AG04450 (cell line): ENCODE measurements at places on chromosomes 2 and 18.

DNA sequence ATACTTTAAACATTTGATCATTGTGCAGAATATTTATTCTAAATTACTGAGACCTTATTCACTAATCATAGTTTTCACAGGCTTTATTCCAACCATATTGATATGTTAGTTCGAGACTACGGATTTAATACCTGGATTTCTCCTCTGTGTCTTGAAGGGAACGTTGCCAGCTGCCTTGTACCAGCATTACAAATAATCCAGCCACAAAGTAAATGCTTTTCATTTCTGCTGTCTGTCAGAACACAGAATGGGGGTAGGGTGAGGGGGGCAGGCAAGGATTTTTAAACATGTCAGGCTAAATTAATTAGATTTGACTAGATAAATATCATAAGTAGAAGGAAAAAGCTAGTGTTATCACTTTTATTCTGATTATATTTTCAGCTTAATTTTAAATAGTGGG, 3.1 kb downstream of the GCG start:
- no peak for DNase-seq

GRCh38 chr2:147425437-147426029, 419.3 kb upstream of the ACVR2A start:
- no peak for DNase-seq

- DNase-seq, result no peak
Observed at GRCh38 chr18:47265197-47265596, 13.7 kb upstream of the SKOR2 start.

DNA sequence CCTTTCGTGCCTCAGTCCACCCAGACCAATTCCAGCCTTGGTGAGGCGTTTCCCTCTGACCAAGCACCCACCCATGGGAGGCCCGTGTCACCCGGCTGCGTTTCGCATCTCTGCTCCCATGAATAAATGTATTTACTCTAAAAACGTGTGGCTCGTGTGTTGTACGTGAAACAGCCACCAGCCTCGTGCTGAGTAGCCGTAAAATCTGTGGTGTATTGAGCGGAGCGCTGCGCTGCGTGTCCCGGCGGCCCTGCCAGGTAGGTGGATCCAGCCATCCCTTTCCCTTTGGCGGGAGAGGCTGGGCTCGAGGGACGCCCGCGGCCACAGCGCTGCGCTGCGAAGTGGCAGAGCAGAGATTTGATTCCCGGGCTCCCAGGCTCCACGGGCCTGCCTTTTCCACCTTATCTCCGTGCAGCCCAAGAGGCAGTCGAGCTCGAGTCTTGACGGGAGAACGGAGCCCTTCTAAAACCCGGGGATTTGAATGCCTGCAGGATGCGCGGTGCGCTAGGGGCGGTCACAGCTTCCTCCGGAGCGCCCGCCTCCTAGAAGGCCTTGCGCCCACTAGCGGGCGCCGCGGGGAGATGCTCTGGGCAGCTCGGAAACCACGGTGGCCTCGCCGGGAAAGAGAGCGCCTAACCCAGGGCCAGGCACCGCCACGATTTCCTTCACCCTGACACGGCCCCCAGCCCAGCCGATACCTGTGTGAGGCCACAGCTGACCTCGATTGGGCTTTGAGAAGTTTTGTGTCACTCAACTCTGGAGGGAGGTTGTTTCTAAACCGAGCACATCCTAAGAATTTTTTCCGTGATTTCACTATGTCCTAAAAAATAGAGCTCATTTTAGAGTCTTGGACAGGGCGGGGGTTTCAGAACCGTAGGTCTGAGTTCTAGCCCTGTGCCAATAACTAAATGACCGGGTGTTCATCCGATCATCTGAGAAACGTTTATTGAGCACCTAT, 3.9 kb upstream of the PSMD1 start:
- DNase-seq, result peak; percentile 50

GRCh38 chr2:240921995-240922244, 15.8 kb downstream of the CROCC2 start:
- DNase-seq, result no peak

GRCh38 chr18:62948788-62949187, 233.4 kb downstream of the PHLPP1 start:
- no peak for DNase-seq

DNA sequence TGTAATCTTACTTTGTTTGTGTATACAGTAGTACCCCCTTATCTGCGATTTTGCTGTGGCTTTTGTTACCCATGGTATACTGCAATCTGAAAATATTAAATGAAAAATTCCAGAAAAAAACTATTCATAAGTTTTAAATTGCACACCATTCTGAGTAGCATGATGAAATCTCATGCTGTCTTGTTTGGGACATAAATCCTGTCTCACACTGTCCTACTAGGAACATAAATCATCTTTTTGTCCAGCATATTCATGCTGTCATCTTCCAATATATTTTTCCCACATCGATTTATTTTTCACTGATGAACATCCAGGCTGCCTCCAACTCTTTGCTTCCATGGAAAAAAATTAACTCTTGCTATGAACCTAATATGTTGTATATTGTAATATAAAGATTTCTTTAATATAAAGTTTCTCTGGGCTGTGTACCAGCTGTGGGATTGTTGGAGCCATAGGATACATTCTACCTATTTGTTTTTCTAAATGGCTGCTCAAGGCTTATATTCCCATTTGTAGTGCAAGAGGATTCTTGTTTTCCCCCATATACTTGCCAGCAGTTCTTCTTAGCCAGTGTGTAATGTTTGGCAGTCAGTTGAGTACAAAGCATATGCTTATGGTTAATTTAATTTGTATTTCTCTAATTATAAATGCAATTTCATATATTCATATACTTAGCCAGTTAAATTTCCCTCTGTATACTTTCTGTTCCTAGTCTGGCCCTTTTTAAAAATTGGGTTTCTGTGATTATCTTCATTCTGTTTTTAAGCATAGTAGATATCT, 114.3 kb upstream of the MYO3B start:
- no peak for DNase-seq

- DNase-seq, result no peak
Observed at GRCh38 chr2:239522002-239522739, 121.4 kb upstream of the HDAC4 start.

DNA sequence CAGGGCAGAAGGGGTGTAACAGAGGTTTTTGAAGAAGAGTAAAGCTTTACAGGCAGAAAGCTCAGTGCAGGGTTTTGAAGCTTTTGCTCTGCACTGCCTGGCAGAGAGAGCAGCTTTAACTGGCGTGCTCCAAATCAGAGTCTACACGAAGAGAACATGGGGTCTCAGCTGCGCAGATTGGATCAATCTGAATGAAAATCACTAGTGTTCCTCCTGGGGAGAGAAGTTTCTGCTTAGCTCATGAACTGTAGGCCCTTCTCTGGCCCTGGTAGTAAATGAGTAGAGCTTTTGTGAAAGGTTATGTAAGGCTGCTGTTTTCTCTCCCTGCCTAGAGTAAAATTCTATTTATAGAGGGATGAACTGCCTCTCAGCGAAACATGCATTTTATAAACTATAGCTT, 13.6 kb downstream of the DCC start:
- DNase-seq, result no peak

DNA sequence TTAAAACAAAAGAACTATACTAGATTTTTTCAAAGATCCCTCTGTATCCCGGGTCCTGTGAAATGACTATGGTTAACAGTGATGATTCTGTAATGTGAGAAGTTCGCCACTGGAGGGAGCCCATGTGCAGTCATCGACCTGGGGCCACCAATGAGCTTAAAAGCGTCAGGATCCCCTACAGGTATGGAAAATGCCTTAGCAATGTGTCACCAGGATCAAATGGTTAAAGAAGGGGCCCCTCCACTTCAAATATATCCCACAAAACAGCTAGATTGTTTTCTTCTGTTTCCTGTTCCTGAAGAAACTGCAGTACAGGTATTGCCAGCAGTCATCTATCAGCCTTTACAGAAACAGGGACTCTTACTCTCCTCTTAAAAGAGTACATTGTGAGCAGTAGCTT, 15.3 kb downstream of the CHRNA1 start:
- peak; percentile 16 for DNase-seq

GRCh38 chr2:143397884-143398614, 268.8 kb downstream of the ARHGAP15 start:
- DNase-seq, result peak; percentile 6

DNA sequence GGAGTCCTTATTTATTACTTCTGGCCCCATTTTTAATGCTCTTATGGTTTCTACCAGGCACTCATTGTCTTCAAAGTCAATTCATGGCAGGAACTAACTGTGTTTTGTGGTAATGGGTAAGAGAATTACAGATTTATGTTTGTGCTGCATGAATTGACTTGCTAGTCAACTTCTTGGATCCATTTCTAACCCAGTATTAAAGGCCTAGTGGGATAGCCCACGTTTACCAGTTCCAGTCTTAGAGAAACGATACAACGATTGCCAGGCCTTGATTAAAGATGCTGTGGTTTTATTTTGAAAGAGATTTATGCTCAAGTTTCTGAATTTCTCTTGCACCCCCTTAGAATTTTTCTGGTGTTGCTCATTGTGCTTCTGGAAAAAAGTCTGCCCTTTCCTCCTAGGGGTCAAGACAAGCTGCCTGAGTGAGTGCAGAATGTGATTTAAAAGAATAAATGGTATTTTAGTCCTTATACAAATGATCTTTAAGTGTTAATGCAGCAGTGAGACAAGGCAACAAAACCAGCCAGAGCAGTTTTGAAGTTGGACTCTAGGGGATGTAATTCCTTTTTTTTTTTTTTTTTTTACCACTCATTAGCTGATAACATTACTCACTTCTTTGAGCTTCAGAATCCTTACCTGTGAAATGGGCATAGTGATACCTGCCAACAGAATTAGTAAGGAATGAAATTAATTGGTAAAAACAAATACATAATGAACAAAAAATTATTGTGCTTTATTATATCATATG, 101.5 kb downstream of the ARHGAP15 start:
- DNase-seq, result no peak

- DNase-seq, result no peak
Observed at GRCh38 chr2:25000036-25000435, 28.3 kb upstream of the DNAJC27 start.

DNA sequence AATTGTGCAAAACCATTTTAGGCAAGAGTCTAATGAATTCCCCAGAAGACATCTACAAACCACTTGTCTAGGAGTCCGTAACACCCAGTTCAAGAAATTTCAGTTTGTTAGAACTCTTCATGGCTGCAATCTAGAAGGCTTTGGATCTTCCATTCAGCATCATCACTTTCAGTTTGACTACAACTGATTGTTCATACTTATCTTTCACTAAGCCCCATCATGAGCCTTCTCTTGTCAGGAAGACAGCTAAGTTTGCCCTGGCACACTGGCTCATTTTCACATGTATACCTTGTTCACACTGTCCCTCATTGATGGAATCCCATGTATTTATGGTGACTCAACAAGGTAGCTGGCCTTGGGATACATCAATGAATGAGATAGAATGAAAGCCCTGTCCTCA, 898.4 kb upstream of the CELF4 start:
- DNase-seq, result no peak

DNA sequence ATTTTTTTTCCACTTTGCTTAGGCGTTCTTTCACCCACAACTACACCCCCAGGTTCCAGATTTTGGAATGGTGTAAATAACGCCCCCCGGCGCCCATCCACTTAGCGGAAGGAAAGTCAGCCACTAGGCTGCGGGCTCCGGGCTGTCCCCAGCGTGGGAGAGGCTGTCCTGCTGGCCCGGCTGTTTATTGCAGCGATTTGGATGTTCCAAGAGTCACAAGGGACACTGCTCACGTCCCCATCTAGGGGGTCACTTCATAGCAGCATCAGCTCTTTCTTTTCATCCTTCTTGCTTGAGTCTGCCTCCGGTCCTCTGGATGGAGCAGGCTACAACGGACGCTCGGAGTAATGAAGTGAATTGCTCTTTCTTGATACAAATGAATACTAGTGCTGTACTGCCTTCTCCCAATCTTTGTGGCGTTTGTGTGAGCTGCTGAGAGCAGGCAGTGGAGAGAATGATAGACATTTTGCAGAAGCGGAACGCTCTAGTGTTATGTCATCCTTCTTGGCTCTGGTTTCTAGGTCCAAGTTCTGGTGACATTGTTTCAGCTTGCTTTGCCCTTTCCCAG, 50.7 kb upstream of the PAIP2B start:
- no peak for DNase-seq

- DNase-seq, result no peak
Observed at GRCh38 chr2:132980304-132980703, 310.3 kb upstream of the LYPD1 start.

GRCh38 chr2:65215946-65216345, 11.7 kb upstream of the ACTR2 start:
- no peak for DNase-seq

GRCh38 chr2:138147796-138148195, 183.5 kb downstream of the HNMT start:
- no peak for DNase-seq

DNA sequence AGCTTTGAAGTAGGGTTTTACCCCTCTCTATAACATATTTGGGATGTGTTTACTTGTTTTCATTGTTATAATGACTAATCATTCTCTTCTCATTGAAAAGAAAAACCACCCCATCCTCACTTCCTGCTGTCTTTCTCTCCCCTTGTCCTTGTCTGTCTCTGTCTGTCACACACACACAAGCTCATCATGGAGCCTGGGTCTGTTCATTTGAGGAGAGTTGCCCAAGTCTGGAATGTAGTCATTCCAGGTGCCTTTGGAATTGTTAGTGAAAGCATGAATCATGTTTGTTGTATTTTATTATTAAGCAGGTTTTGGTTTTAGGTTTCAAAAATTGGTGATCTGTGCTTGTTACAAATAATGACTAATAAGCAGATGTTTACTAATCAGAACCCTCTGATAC, 133.5 kb upstream of the IL1R2 start:
- no peak for DNase-seq

DNA sequence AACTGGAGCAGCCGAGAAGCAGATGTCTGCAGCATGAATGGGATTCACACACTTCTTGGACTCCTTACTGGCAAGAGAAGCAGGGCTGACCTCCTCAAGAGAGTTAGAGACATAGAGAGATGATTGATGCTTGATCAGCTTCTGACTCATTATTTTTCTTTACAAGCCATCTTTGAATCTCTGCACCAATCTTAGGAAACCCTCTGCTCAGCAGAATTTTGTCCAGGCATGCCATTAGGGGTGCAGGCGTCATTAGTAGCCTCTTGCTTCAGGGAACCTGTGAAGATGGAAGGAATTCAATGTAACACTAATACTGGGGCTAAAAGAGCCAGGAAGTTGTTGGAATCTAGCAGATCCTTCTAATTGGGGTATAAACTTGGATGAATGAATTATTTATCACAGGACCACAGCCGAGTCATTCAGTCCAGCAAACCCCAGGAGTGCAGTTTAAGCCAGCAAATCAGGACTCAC, 151.8 kb downstream of the MGAT5 start:
- DNase-seq, result no peak
